Hepatocyte (in vitro differentiated cells): ENCODE measurements at places on chromosomes 13 and 19. TPM values are rescaled to one million over a fixed set of nuclear protein-coding genes. Genes with fewer than 3 reads are reported as not detected.

Gene UNC13A
- 0.08 and 0.10 TPM in 2 replicates for total RNA-seq

Gene PTPRS
- 39.1 and 65.5 TPM in 2 replicates for total RNA-seq

DNA sequence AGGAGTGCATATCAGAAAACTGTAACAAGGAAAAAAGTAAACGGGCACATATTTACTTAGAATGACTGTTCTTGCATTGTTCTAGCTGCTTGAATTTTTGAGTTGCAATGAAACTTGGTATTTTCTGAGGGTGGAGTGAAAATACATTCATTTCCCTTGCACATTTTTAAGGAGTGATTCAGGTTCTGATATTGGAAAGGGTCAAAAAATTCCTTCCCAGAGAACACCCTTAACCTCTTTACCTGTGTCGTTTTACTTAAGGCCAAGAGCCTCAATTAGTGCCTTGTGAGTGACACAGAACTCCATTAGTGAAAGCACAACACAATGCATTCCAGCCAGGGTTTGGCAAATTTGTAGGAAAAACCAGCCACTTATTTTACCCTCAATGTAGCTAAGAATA, 2.3 kb downstream of the ITGBL1 start:
- DNase-seq, result no peak

Gene PABPC3
- total RNA-seq, result 0.03 and 0.04 TPM in 2 replicates

- DNase-seq, result no peak
Measured at GRCh38 chr13:60118696-60119400, 44.9 kb downstream of the DIAPH3 start.

- DNase-seq, result no peak
Measured at GRCh38 chr19:8094336-8094735, 41.8 kb downstream of the CCL25 start.
